ENCODE measurements at places on chromosomes 5 and 9. TPM values are rescaled to one million over a fixed set of nuclear protein-coding genes. Genes with fewer than 3 reads are reported as not detected.

PCDHGB1 gene
- 1.9 TPM for total RNA-seq

TLE4 gene
- 13.8 TPM for total RNA-seq

NUTM2F gene
- total RNA-seq, result not detected

PCDHA11 gene
- 0.24 TPM for total RNA-seq

F2RL1 gene
- 227 TPM for total RNA-seq

ABITRAM gene
- total RNA-seq, result 20.0 TPM

TEX48 gene
- not detected for total RNA-seq

CCL27 gene
- total RNA-seq, result 0.33 TPM

LVRN gene
- 0.03 TPM for total RNA-seq

DMGDH gene
- not detected for total RNA-seq

PCDHA7 gene
- total RNA-seq, result 0.12 TPM

ARL10 gene
- 0.37 TPM for total RNA-seq

DENND1A gene
- total RNA-seq, result 10.3 TPM

MLANA gene
- total RNA-seq, result not detected

IQGAP2 gene
- 2.0 TPM for total RNA-seq

TMEM232 gene
- total RNA-seq, result 0.10 TPM

THBS4 gene
- total RNA-seq, result 0.06 TPM

IRX2 gene
- 1.4 TPM for total RNA-seq

SEMA4D gene
- 4.3 TPM for total RNA-seq

TIFAB gene
- total RNA-seq, result not detected

SPATA31C1 gene
- total RNA-seq, result not detected

GRM6 gene
- total RNA-seq, result not detected

FOCAD gene
- 14.4 TPM for total RNA-seq

TNIP1 gene
- total RNA-seq, result 142 TPM

MAP1B gene
- total RNA-seq, result 55.9 TPM

MARCHF11 gene
- total RNA-seq, result not detected

OR1J2 gene
- total RNA-seq, result not detected

SHOC1 gene
- not detected for total RNA-seq

PCDHB15 gene
- 0.13 TPM for total RNA-seq
